ENCODE measurements at places on chromosomes 4 and X.
A peak's percentile ranks its signal among the peaks of the same experiment; 100 is the strongest.

DNA sequence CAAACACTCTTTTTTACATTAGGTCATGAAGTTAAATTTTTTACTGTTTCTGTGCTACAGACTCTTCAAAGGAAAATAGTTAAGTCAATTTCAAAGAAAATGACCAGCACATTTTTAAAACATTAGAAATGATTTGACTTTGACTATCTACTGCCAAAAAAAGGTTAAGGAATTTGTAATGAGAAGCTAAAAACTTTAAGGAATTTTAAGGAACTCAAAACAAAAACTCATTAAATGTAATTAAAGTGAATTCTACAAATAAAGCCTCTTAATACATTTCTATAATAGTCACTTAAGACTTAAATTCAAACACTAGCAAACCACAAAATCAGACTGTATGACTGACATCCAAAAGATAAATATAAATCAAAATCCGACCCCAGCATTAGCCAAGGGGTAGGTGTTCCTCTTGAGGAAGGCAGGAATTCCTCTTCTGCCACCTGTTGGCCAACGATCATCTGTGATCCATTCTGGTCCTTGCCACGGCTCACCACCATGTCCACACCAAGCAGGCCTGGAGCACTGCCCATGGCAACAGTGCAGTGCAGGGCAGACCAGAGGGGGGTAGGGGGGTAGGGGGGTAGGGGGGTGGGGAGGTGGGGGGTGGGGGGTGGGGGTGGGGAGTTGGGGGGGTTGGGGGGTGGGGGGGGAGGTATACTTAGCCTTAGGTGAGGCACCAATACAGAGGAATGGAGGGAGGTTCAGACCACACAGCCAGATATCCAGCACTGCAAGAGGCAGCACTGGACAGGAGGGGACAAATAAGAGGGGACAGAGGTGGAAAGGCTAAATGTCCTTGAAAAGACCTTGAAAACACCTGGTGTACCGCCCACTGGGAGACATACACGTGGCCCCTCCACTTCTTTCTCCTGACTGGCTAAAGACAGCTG lies 287.4 kb downstream of the CHIC1 start:
- no peak for DNase-seq

DNA sequence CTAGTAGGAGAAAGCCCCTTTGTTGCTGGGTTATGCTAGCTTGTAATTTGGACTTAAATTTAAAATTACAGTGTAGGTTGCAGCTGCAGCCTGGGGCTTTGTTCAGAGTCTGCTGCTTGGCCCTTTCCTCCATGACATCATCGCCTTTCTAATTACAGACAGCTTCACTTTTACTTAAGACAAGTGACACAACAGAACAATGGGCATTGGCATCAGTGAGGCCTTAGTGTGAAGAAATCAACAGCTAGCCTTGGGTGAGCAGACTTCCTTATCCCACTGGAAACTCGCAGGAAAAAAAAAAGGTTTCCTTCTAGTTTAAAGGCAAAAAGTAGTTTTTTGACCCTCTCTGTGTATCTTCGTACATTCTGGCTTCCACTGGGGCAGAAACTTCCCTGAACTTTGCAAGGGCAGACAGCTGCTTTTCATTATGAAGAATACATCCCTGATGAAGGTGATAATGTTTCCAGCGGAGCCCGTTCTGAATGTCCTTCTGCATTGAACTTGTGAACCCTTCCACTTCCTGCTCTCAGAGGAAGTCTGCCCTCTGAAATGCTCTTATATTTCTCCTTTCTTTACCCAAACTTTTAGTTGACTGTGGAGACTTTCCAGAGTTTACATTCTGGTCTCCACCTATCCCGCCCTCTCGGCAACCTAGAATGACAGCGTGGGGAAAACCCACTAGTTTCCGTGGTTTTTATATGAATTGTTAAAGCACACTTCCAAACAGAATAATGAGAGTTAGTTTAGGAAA lies 123.2 kb upstream of the FAM9C start:
- DNase-seq, result peak; percentile 10

GRCh38 chrX:104316739-104317138 lies 62.0 kb upstream of the ESX1 start:
- no peak for DNase-seq

DNA sequence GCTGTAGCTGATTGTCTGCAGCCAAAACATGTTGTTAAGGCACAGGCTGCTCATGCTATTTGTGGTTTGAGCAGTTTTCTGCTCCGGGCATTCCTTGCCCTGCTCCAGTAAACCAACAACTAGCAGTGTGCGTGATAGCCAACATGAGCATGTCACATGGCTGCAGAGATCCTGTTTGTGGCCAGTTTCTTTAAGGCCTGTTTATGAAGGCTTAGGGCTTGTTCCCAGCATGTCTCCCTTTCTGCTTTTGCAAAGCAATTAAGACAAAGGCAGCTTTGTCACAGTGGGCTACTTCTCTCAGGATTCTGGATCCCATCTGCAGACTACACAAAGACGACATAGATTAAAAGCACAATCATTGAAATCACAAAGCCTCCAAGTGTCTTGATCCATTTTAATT lies 160.5 kb downstream of the ZNF518B start:
- no peak for DNase-seq

DNA sequence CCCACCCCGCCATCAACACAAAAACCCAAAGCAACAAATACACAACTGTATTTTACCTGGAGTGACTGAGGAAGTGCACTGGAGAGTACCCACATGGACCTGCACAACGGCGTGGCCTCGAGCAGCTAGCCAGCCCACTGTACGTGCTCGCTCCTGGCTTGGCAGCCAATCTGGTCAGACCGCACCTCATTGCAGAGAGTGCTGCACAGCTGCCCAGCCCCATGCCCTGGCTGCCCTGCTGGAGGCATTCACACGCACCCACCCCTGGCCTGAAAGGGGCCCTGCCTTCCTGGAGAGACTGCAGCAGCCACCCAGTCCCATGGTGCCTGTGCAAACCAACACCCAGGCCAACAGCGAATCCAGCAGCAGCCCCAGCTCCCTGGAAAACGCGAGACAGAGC lies 116.3 kb downstream of the GALNTL6 start:
- DNase-seq, result no peak

- DNase-seq, result no peak
Measured at GRCh38 chr4:110119337-110119736, 79.1 kb downstream of the ELOVL6 start.
